ENCODE measurements at places on chromosomes 12 and 14.
A peak's percentile ranks its signal among the peaks of the same experiment; 100 is the strongest.

DNA sequence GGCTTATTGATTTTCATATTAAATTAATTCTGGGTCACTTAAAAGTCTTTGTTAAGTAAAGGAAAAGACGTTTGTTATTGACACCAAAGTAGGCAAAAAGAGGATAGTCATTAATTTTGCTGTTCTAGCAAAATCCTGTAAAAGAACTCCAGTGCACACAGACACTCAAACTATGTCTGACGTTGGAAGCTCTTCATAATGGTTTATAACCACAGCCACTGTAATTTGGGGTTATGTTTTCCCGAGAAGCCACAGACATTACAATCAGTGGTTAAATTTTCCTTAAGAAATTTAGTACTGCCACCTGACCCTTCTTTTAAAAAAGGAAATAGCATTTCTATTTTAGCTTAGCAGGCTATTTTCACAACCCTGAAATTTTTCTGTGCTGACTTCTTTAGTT is 267.5 kb downstream of the CCDC91 start:
- peak; percentile 13 for DNase-seq

GRCh38 chr12:53978477-53979356 is 4.0 kb upstream of the HOTAIR start:
- no peak for DNase-seq

- no peak for DNase-seq
Measured at GRCh38 chr12:1644534-1645438, 15.8 kb downstream of the WNT5B start.

GRCh38 chr12:110373025-110373424 is 30.5 kb downstream of the ANAPC7 start:
- DNase-seq, result no peak

DNA sequence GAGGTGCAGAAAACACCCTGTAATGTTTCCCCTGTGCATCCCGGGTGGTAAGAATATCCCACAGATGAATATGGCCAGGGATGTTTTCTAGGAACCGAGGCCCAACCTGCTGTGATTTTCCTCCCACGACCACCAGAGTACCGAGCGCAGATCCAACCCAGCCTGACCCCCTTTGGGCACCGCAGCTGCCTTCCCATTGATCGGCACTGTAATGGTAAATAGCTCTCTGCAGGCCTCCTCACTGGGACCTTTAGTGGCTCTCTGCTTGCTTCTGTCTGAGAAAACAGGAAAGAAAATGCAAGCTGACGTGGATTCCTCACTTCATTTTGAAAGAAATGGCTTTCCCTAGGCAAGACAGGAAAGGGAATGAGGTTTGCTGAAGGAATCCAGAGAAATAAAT is 2.4 kb upstream of the RAB15 start:
- no peak for DNase-seq
